ENCODE measurements at places on chromosomes 16 and 17.

DNA sequence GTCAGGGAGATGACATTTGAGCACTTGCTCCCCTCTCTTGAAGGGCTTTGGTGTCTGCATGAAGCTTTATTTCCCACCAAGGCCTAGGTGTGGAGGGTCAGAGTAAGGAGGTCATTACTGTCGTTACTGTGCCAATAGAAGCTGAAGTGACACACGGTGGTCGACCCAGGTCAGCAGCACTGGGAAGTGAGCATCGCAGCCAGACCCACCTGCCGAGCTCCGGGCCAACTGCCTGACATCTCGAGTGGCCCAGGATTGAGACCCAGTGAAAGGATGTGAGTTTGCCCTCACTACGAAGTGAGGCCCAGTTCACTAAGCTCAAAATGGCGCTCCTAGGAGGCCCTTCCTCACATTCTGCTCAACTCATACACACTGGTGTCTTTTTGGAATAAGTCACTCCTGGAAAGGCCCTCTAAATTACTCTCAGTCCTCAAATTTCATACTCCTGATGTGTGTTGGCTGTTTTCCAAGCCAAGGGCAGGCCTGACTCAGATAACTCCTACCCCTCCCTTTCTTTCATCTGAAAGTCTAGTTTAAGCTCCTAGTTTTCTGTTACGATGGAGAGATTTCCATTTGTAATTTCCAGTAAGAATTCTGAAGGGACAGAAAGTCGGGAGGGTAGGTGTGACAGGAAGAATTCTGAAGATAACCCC, 200.4 kb downstream of the LGALS9B start:
- DNase-seq: no peak

- DNase-seq: no peak
Measured at GRCh38 chr16:26905336-26905735, 161.4 kb upstream of the C16orf82 start.

DNA sequence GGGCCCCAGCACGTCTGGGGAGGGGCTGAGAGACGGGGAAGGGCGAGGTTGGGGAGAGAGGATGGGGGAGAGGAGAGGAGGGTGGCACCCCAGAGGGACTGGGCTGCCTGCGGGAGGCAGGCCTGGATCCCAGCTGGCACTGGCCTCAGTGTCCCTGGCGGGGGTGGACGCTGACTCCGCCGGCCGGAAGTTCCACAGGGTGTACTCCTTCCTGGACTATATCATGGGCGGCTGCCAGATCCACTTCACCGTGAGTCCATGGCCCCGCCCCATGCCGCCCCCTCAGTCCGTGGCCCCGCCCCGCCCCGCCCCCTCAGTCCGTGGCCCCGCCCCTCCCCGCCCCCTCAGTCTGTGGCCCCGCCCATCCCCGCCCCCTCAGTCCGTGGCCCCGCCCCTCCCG, 11.3 kb downstream of the CPNE7 start:
- DNase-seq: no peak

DNA sequence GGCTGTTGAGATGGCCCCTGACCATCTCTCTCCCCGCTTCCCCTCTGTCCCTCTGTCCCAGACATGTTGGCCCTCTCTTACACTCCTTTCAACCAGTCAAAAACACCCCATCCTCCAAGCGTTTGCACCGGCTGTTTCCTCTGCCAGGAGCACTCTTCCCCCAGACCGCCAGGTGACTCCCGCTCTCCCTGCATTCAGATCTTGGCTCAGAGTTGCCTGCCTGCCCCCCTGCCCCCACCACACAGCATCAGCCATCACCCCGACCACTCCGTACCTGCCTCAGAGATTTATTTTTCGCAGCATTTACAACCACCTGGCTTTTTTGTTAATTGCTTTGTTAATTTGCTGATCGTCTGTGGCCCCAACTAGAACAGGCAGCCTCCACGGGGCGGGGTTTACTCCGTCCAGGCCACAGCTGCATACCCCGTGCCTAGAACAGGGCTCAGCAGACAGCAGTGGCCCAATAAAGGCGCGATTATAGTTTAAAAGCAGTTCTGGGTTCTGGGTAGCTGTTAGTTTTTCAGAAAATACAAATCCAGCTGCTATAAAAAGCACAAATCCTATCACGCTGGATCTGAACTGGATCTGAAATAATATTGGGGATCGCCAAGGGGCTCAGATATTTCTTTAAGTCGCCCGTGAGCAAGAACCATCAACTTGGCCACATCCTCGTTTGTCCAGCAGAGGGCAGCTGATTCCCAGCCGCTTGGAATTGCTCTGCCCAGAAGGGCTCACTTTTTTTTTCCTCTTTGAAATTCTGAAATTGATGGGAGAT, 173.6 kb downstream of the IRF8 start:
- DNase-seq: peak; percentile 75

- peak; percentile 30 for DNase-seq
Measured at GRCh38 chr16:66578651-66579531, at the start of gene CMTM2. Gene CMTM2 (plus strand): TSS chr16:66579463. CDS start chr16:66579608, 145 bp downstream.

- DNase-seq: no peak
Measured at GRCh38 chr17:47942096-47942510, 732 bp downstream of the PNPO start.

GRCh38 chr17:60993497-60993896, 315.8 kb downstream of the BCAS3 start:
- DNase-seq: no peak

- no peak for DNase-seq
Measured at GRCh38 chr17:81243333-81243664, 4.2 kb downstream of the NDUFAF8 start.

- no peak for DNase-seq
Measured at GRCh38 chr17:2952174-2952845, 111.1 kb downstream of the OR1D5 start.

DNA sequence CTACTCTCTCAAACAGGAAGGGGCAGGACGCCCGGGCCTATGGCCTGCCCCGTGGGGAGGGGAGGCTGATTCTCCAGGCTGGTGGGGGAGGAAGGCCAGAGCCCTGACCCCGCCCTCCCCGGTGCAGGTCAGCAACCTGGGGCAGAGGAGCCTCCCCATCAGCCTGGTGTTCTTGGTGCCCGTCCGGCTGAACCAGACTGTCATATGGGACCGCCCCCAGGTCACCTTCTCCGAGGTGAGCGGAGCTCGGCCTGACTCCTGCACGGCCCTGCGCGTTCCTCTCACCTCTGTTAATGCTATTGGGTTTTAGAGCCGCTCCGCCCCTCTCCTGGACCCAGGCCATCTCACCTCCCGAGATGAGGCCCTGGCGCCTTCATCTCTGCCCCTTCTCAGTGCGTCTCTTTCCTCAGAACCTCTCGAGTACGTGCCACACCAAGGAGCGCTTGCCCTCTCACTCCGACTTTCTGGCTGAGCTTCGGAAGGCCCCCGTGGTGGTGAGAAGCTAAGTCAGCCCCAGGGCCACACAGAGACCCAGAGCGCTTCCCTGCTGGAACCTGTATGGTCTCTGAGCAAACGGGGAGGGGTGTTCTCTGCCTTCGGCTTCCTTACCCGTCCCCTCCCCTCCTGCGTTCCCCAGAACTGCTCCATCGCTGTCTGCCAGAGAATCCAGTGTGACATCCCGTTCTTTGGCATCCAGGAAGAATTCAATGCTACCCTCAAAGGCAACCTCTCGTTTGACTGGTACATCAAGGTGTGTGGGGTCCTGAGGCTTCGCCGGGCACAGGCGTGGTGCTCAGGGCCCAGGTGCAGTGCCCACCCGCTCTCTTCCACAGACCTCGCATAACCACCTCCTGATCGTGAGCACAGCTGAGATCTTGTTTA, 25.1 kb upstream of the ITGAX start:
- DNase-seq: no peak

GRCh38 chr16:65218348-65218747, 96.5 kb upstream of the CDH11 start:
- no peak for DNase-seq

DNA sequence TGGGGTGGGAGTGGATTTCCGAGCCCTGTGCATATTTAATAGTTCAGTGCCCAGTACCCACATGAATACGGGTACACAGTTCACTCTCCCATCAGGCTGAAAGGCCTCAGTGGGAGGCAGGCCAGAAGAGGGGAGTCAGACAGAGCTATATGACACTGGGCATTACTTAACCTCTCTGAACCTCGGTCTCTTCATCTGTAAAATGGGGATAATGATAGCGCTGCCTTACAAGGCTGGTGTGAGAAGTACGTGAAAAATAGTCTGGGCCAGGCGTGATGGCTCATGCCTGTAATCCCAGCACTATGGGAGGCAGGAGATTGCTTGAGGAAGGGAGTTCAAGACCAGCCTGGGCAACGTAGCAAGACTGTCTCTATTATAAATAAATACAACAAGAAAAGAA, 3.6 kb downstream of the GPRC5B start:
- DNase-seq: no peak

GRCh38 chr17:68606451-68607307, 5.5 kb upstream of the FAM20A start:
- DNase-seq: no peak

DNA sequence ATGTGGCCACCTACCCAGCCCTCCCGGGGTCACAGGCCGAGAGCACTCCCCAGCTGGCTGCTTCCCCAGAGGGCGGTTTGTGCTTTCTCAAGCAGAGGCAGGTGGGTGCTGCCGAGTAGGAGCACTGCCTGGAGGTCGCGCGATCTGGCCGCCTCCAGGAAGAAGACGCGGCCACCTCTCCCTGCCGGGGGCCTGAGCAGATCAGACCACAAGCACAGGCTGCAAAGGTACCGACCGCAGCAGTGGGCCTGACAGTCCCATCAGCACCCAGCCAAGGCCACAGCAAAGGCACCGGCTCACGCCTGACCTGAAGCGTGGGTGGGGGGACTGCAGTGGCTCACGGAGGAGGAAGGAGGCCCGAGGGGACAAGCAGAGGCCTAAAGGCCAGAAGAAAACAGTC, 15.2 kb upstream of the IGFALS start:
- DNase-seq: no peak

- no peak for DNase-seq
Measured at GRCh38 chr16:8966817-8967131, 3.1 kb upstream of the USP7 start.

- DNase-seq: peak; percentile 85
Measured at GRCh38 chr17:66829386-66829864, 5.5 kb upstream of the CACNG5 start.

DNA sequence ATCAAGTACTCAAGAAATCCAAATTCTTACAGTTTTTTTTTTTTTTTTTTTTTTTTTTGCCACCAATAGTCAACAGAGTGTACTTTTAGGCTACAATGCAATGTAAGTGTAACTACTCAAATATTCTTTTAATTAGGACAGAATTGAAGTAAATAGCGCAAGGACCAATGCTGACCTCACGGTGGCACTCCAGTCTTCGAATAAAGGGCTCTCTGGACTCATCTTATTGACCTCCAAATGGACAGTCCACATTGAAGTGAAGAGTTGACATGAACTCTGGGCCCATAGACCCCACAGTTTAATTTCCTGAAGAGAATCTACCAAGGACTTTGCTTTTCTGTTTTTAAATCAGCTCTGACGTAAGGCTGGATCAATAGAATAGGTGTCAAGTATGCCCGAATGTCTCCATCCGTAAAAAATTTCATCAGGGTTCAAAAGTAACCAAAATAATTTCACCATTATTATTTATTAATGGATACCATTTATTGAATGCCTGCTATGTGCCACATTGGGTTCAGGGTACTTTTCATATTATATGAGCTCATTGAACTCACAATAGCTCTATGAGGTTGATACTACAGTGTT, 7.3 kb upstream of the DDX52 start:
- peak; percentile 50 for DNase-seq

GRCh38 chr16:10558305-10558704, 22.1 kb downstream of the EMP2 start:
- no peak for DNase-seq

DNA sequence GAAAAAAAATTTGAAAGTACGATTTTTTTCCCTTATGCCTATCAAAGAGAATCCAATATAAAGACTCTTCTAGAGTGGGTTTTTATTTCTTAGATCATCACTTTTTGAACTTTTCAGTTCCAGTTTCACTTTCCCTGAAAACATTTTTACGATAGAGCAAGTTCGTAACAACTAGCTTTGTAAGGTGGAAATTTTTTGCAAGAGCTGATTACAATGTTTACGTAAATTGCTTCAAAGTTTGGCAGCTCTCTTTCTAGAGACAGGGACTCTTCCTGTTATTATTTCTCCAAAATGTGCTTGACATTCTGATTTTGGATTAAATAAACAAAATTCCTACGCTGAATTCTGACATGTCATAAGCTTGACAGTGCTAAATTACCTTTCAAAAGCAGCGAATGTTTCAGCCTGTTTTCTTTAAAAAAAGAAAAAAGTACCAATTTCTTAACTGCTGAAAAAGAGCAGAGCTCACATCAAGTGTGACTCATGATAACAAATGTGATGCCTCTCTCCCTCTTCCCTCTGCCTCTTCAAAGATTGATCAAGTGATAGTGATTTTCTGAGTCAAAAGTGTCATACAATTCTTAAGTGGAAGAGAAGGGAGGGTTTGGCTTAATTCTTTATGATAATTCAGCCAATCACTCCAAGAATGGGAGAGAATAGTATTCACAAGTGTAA, 175.2 kb downstream of the KCNJ2 start:
- no peak for DNase-seq

DNA sequence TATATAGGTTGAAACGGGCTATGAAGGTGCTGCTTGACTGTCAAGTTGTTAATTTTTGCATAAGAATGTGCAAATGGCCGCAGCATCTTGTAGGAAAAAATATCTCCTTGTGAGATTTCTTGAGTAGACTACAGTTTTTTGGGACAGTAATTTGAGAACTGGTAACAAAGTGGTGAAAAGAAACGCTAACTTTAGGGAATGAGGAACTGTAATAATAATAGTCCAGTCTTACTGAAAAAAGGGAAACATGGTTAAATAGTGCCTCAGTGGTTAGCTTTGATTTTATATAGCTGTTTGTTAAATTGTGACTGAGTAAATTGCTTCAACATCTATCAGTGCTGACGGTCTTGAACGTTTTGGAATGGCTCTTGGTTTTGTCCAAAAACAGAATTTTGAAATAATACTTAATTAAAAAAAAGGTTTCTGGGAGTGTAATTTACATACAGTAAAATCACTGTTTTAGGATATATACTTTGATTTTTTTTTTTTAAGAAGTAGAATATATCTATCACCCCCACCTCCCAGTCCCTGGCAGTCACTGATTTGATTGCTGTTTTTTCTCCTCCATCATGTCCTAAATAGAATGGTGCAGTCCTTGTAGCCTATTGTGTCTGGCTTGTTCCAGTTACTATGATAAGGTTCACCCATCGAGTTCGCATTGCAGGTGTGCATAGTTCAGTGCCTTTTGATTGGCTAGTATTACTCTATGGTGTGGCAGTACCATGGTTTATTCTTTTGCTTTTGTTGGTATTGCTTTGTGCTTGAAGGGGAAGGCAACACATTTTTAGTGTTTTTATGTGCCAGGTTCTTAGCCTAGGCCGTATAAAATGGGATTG, 2.8 kb downstream of the HAPSTR1 start:
- DNase-seq: no peak
